ENCODE measurements at places on chromosomes 5 and 9.

GRCh38 chr9:131391020-131391419 lies 2.9 kb upstream of the PRRC2B start:
- DNase-seq: no peak

DNA sequence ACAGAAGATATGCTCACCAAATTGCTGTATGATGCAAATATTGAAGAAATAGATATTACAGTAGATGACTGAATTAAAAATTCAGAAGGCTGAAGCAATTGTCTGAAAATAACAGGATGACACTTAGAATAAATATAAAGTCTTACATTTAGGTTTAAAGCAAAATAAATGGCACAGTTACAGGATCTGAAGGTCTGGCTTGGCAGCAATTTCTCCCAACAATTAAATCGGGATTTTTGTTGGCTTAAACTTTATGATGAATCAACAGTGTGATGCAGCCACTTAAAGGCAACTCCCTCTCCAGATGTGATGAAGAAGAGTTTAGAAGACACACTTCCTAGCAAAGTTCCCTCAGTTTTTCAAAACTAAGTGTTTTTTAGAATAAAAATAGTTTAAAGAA lies 80.5 kb downstream of the NREP start:
- DNase-seq: no peak

DNA sequence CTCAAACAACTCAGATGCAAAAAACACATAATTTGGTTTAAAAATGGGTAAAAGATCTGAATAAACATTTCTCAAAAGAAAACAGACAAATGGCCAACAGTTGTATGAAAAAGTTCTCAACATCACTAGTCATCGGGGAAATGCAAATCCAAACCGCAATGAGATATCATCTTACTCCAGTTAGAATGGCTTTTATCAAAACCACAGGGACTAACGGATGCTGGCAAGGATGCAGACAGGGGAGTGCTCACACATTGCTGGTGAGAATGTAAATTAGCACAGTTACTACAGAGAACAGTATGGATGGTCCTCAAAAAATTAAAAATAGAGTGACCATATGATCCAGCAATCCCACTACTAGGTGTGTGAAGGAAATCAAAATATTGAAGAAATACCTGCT lies 589.1 kb upstream of the ADAMTS16 start:
- no peak for DNase-seq

DNA sequence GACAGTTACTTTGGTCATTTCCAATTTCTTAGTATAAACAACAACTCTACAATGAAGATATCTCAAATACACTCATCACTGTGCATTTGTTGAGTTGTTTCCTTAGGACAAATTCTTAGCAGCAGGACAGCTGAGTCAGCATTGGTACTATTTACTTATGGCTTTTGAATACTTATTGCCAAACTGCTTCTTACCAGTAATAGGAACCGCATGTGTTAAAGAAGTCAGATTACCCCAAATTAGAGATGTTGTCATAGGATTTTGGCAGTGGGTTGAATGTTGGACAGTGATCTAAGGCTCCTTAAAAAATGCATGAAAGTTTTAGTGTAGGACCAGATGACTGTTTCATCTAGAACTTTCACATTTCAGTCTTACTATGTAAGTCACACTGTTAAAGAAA lies 280.1 kb upstream of the DMRT1 start:
- no peak for DNase-seq

DNA sequence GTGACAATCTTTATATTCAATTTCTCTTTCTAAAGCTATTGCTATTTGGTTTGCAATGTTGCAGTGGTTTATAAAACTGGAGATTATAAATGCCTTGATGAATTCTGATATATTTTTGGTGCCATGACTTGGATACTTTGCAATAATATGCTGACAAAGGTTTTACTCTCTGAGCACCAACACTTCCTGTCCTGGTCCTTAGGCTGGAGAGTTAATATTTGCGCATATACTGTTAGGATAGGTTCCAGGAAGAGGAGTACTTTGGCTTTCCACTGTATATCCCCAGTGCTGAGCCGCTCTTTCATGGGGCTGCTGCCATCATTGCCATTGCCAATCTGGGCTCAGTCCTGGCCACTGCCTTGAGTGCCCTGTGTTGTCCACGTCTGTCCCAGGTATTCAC lies 139.6 kb downstream of the ZCCHC7 start:
- DNase-seq: no peak

DNA sequence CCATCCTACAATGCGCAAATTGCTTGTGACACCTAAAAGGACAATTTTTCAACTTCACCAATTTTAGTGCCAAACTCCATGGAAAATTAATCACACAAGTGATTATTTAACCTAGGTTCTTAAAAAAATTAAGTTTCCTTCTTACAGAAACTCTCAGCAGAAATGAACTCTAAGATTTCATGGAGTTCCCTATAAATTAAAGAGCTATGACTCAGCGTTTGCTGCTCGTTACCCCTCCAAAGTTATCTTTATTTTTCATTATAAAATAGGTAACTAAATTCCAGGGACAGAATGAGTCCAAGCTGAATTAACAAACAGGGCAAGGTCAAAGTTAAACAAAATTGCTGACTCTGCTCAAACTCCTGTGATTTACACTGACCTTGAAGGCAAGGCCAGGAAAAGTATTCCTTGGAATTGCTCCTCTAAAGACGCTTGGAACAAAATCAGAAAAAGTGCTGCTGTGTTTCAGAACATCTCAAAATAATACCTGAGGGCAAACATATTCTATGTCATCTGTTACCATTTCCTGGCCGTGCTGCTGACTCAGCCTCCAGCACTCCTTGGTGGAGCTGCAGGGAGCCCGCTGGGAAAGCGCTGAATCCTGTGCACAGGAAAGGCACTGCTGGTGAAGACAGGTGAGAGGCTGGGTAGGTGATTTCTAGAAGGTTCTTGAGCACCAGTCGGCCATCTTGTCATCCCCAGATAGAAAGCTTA lies 2.5 kb upstream of the CMBL start:
- no peak for DNase-seq

- DNase-seq: no peak
Measured at GRCh38 chr5:16809395-16810207, 126.5 kb downstream of the MYO10 start.

- no peak for DNase-seq
Measured at GRCh38 chr5:37071487-37071886, 177.7 kb downstream of the CPLANE1 start.

DNA sequence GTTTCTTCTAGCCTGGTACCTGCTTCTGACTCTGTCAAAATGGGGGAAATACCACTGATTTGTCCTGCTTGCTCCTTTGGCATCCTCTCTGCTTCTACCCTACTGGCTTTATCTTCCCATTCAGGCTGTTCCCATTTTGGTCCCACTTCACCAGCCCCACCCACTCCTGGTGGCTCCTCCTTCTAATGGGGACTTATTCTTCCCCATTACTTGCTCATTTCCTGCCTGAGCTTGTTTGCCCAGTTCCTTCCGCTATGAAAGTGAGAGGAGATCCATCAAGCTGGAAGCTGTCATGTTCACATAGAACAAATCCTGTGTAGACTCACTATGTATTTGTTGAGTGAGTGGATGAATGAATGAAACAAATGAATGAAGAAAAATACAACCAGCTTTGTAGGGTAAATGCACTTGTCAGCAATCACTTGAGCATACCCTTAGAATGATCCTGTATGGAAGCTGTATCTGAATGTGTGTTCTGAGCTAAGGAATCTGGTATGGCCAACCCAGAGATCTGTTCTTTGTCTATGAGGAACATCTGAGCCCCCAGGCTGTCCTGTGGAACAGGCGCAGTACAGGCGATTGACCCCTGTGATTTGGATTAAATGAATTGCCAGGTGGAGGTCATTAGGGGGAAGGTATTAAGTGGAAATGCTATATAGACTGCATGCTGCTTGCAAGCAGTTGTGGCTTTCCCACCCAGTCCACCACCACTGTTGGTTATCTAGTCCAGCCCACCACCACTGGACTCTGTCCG lies 89.5 kb downstream of the APBA1 start:
- no peak for DNase-seq

GRCh38 chr5:170426149-170426767 lies 37.1 kb upstream of the KCNMB1 start:
- no peak for DNase-seq

GRCh38 chr5:75286211-75286773 lies 49.6 kb upstream of the ANKRD31 start:
- no peak for DNase-seq

- no peak for DNase-seq
Measured at GRCh38 chr9:84385386-84386040, 45.0 kb upstream of the SLC28A3 start.

GRCh38 chr9:76510446-76510845 lies 51.5 kb downstream of the GCNT1 start:
- no peak for DNase-seq

DNA sequence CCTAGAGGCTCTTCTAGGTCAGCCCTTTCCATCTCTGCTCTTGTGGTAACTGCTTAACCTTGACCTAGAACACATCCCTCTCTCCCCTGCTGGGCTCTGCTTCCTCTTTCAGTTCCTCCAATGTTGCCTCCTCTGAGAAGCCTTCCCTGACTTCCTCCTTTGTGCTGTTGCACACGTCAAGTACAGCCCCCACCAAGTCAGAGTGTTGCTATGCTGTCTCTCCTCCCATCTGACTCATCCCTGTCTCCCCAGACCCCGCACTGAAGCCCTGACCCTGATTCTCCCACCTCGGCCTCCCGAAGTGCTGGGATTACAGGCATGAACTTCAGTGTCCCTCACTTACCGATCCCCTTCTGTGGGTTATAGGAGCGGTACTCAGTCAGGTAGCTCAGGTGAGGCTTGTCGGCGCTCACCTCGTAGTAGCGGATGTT lies 10.4 kb upstream of the TRIM14 start:
- no peak for DNase-seq

- DNase-seq: no peak
Measured at GRCh38 chr5:53257806-53258373, 148.3 kb upstream of the MOCS2 start.

DNA sequence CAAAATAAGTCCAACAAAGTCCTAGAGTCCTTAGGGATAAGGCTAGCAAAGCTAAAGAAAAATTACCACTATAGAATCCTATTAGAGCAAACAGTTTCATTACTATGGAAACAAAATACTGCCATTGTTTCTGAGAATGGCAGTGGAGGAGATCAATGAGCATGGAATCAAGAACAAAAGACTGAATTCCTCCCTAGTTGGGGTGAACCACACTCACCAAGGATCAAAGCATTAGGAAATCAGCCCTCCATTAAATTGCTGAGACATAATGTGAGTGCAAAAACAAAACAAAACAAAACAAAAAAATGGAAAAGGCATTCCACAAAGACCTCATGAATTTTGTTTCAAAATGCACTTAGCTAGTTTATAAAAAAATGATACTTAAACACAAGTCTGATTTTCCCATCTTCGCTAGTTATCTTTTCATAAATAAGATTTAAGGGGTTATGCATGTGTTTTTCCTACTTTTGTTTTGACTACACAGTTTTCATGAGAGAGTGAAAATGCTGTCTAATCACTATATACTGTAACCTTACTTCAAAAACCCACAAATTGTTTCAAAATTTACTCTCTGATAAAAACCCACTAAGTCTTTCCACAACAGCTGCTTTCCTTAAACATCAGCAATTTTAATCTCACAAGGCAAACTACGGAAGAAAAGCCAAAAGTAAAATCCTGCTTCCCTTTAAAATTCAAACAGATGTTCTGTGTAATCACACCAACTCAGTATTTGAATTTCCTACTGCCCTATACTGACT lies 9.7 kb downstream of the SERINC5 start:
- no peak for DNase-seq

DNA sequence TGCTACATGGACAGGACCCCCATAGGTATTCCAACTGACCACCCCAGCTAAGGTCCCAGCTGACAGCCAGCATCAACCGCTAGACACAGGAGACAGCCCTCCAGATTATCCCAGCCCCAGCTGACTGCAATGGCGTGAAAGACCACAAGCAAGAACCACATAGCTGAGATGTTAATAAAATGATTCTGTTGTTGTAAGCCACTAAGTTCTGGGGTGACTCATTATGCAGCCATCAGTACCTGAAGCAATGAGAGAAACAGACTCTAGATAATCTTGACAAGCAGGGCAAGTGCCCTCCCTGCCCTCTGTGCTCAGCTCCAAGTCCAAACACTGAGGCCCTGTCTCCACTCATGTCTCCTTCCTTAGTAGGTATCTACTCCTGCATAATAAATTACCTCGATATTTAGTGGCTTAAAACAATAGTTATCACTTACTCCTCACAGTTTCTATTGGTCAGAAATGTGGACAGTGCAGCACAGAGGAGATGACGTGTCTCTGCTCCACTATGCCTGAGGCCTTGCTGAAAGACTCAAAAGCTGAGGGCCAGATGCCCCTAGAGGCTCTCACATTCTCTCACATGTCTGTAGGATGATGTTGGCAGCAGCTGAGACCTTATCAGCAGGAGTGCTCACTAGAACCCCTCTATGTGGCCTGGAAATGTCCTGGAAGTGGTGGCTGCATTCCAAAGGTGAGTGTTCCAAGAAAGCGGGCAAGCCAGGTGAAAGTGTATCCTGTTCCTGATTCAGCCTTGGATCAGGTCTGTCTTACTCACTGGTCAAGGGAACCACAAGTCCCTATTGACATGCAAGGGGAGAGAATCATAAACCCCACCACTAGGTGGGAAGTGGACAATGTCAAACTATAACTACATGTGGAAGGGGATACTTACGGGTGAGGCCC lies 2.5 kb downstream of the MGAT1 start:
- no peak for DNase-seq
